Vagina (tissue), 2 donors: ENCODE measurements at places on chromosomes 6 and 20.

GRCh38 chr20:10558635-10559187, 115.1 kb downstream of the JAG1 start:
- no peak for DNase-seq

GRCh38 chr20:35497780-35498189, 31.7 kb downstream of the C20orf173 start:
- DNase-seq: no peak

GRCh38 chr6:9420316-9421015, 985.1 kb upstream of the SLC35B3 start:
- no peak for DNase-seq

- peak; percentile 93 for DNase-seq
Observed at GRCh38 chr6:27177485-27178406, 69.8 kb upstream of the PRSS16 start.

DNA sequence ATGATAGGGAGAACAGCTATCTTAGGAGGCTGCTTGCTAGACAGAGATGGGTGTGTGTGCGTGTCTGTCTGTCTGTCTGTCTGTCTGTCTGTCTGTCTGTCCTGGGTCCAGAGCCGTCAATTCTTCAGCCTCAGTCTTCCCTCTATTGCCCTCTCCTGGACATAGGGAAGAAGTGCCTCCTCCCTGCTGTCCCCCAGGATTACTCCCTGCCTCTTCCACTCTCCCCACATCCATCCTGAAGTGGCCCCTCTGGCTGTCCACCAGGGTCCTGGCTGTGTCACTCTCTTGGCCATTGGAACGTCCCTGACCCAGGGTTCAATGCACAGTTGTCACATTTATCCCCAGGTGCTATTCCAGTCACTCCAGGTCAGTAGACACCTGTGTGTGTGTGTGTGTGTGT, 10.2 kb downstream of the TREML2 start:
- no peak for DNase-seq

DNA sequence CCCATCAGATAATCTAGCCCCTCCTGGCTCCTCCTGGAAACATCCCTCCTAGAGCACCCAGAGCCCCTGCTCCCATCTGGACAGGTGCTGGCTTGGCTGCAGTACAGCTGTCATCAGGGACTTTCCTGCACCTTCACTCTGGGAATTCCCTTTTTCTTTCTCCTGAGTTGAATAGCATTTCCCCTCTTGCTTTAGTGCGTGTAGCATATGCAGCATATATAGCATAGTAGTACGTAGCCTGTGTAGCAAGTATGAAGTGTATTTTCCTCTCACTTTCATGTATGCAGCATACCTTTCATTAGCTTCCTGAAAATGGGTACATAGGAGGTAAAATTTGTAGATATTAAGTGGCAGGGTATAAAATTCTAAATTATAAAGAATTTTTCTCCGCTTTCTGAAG, 352.9 kb downstream of the ESR1 start:
- no peak for DNase-seq

DNA sequence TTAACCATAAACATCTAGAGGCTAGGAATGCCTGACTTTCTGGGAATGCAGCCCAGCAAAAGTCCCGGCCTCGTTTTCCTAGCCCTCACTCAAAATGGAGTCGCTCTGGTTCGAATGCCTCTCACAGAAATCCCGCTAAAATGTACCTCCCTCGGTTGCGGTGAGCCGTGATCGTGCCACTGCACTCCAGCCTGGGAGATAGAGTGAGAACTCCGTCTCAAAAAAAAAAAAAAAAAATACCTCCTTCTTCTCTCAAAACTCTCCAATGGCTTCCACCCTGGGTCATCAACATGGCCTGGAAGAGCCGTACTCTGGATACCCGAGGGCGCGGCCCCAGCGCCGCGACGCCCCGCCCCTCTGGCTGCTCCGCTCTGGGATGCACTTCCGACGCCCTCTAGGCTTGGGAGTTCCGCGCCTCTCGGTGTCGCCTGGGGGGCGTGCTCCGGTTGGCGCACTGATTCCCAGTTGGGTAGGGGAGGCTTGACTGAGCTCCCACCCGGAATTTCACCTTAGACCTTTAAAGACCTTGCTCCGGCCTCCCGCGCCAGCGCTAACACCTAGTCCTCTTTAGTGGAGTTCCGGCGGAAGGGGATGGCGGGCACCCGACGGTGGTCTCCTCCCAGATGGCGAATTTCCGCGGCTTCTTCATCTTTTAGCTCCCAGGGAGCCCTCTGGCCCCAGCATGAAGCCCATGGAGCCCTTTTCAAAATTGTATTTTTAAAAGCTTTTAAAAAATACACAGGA, 12.3 kb downstream of the HMGN4 start:
- no peak for DNase-seq

DNA sequence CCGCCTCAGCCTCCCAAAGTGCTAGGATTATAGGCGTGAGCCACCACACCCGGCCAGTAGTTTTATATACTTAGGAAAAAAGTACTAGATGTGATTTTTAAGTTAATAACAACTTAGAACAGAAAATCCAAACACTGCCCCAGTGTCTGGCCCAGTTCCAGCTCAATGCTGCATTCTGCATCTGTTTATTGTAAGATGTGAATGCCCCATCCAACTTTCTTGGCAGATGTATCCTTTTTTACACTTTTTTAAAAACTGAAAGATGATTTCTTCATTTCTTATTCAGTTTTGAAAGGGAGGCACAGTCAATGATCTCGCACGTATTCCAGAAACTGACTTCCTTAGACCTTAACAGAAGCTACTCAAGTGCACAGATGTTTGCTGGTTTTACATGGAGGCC, 85.6 kb upstream of the SRSF6 start:
- no peak for DNase-seq

- DNase-seq: no peak
Observed at GRCh38 chr6:6006428-6007365, at the start of gene NRN1. NRN1 (minus strand) TSS chr6:6006925; CDS start chr6:6006749, 176 bp downstream.

DNA sequence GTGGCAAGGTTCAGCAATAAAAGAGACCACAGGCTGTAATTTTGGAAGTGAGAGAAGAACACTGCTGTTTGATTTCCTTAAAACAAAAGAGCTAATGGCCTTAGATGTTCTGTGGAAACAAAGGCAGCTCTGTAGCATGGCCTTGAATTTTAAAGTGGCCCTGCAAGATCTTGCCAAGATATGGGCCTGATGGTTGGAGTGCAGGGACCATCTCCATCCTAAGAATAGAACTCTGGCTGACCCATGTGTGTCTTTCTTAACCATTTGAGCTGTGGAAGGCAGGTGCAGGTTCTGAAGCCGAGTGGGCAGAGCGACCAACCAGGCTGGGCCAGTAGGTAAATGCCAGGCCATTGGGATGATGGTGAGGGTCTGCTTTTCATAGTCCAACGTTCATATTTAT, 73.8 kb upstream of the VSTM2L start:
- DNase-seq: no peak

- no peak for DNase-seq
Observed at GRCh38 chr6:23180504-23181293, 611.3 kb downstream of the HDGFL1 start.

GRCh38 chr20:19974630-19975435, 42.3 kb upstream of the NAA20 start:
- DNase-seq: no peak

DNA sequence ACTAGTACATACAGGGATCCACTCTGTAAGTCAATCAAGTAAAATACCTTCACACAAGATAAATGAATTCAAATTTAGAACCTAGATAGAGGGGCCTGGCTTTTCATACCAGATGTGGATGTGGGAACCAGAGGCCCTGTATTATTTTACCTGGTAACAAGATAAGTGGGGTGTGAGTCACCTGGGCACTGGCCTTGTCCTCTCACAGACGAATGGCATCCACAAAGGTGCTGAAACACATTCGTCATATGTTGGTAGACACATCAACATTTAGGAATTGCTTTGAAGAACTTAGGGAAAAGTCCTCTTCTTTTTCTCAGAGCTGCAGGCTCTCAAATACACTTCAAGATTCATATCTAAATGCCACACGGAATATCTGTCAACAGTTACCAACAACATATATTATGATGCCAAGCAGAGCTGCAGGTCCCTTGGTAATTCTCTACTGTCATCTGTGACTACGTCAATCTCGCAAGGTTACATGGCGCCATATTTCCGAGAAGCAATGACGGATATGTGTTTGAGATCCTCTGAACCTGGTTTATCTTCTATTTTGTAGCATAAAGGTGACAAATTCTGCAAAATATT, 618.6 kb downstream of the EPM2A start:
- no peak for DNase-seq

DNA sequence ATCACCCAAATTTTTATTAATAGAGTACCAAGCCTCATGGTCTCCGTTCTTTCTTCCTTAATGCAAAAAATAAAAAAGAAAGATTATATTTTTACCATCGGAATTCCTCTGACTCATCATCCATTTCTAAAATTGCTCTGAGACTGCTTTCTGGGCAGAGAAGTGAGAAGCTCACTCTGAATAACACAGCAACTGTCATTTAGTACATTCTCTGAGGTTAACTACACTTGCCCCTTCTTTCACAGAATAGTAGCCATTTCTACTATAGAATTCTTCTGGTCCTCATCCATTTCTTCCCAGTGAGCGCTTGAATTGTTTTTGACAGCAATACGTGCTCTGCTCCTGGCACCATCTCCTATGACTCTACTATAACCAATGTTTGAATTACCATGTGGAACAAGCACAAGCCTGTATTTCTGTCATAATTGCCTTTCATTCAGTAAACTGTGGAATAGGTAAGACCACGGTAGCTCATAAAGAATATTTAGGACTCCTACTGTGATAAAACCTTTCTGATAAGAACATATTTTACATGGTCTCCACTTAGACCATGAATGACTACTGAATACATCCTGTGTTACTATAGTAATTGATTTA, 435.5 kb upstream of the NRSN1 start:
- DNase-seq: no peak

- no peak for DNase-seq
Observed at GRCh38 chr20:4645621-4646020, 76.1 kb upstream of the PRND start.

DNA sequence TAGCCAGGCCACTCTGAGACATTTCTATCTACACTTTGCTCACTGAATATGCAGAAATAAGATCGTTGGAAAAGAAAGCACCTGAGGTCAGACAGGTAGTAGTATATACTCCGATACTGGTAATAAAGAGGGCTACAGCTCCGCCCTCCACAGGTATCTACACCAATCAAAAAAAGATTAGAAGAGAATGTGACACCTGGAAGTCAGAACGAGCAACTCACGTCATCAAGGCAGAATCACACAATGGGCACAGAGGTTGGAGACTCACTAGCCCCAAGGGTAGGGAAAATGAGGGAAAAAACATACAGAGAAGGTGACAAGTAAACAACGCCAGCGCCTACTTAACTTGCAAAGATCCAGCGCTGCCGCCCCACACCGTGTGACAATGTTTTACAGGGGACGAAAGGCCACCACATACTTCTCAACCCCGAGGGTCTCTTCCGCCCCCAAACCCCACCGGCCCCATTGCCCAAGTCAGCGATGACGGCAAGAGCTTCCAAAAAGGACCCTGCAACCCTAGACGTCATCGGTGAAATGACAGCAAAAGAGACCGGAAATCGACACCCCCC, 653 bp downstream of the LMBRD1 start:
- peak; percentile 90 for DNase-seq

- no peak for DNase-seq
Observed at GRCh38 chr6:96704713-96705112, 132.6 kb downstream of the GPR63 start.

DNA sequence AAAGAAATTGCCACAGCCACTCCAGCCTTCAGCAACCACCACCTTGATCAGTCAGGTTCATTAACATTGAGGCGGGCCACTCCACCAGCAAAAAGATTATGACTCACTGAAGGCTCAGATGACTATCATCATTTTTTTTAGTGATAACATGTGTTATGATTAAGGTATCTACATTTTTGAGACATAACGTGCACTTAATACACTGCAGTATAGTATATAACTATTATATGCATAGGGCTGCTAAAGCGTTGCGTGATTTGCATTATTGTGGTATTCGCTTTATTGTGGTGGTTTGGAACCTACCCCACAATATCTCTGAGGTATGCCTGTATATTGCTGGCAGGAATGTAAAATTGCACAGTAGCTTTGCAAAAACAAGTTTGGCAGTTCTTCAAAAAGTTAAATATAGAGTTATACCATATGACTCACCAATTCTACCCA, 6.8 kb upstream of the RIPK1 start:
- no peak for DNase-seq

- no peak for DNase-seq
Observed at GRCh38 chr6:107330168-107330567, 129.2 kb downstream of the PDSS2 start.

DNA sequence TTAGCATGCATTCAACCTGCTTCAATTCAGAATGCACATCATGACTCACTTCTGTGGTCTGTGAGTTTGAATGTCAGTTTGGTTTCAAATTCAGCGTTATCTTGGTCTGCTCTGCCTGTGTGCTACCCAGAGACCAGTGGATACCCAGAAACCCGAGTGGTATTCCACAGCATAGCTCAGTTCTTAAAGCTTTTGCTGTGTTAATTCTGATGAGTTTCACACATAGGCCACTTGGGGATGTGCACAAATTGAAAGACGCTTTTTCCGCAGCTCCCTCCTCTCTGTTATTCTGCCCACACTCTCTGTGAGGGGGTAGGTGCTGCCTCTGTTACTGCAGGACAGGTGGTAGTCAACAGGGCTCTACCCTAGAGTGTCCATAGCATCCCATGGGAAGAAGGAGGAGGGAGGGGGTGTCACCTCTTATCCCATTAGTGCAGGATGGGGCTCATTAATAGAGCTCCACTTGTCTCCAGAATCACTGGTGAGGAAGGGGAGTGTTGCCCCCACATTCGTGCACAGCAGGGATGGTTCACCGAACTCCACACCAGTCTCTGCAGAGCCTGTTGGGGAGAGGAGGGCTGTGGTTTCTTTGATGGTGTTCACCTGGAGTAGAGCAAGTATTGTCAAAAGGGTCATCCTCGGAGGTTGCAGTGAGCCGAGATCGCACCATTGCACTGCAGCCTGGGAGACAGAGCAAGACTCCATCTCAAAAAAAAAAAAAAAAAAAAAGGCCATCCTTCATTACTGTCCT, 29.2 kb upstream of the SDCBP2 start:
- DNase-seq: peak; percentile 58

GRCh38 chr6:94414041-94414440, 994.7 kb upstream of the EPHA7 start:
- DNase-seq: no peak

DNA sequence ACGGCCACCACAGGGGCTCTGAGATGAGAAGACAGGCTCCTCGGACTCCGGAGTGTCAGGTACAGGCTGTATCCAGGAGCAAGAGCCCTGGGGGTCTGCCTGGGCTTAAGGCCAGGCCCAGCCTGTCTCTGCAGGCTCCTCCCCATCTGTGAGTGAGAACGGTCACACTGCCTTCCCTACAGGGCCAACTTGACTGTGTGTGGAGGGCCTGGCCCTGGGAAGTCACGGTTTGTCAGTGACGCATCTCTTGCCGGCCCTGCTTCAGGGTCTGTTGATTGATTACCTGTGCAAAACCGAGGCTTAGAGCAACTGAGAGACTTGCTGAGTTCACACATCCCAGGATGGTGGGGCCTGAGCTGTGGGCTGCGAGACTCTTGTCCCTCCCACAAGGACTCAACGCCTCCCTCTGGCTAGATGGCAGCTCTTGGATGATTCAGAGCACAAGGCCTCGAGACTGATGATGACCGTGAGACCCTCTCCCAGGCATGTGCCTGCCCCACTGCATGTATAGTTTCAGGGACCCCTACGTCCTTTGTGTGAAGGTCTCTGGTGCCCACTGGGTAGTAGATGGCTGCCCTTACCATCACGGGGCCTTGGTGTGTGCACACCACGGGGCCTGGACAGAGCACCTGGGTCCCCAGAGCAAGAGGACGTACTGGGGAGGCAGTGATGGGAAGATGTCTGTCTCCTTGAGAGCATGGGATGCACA, 5.9 kb downstream of the RBM38 start:
- no peak for DNase-seq

GRCh38 chr20:58901488-58902402, 49.2 kb downstream of the GNAS start:
- DNase-seq: no peak
